ENCODE measurements at places on chromosomes 5 and 9.
A peak's percentile ranks its signal among the peaks of the same experiment; 100 is the strongest.

DNA sequence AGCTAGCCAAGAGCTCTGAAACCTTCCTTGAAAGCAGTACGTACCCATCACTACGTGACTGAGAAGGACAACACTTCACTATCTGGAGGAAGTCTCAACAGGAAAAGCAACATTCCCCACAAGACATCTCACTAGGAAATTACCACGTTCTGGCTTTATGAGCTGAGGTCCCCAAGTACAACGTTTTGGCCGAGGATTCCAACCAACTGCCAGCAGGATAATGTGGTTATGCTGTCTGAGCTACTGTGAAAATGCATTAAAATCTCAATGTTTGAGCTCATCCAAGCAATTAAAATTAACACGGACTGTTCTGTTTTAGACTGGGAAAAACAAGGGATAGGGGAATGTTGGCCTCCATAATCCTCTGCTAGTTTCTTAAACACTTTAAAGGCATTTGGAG, 16.4 kb downstream of the MED27 start:
- no peak overlapping the region for H3K27ac ChIP-seq
- no peak overlapping the region for H3K4me3 ChIP-seq
- no peaks in the 10 kb centered on the region for H3K27me3 ChIP-seq
- no peak for DNase-seq
- peaks cover 1% of the 10 kb centered on the region for H3K4me1 ChIP-seq

GRCh38 chr5:23234197-23234596, 273.2 kb upstream of the PRDM9 start:
- H3K4me1 ChIP-seq = no peaks in the 10 kb centered on the region
- H3K4me3 ChIP-seq = no peak overlapping the region
- H3K36me3 ChIP-seq = no peaks in the 10 kb centered on the region
- H3K27ac ChIP-seq = no peak overlapping the region
- H3K27me3 ChIP-seq = no peaks in the 10 kb centered on the region

- H3K36me3 ChIP-seq = no peaks in the 10 kb centered on the region
- DNase-seq = no peak
- no peaks in the 10 kb centered on the region for H3K4me1 ChIP-seq
- peaks cover 16% of the 10 kb centered on the region for H3K27me3 ChIP-seq
- no peak overlapping the region for H3K4me3 ChIP-seq
Measured at GRCh38 chr5:40871177-40871576, 30.0 kb downstream of the CARD6 start.

GRCh38 chr5:133669472-133669871, 57.1 kb upstream of the FSTL4 start:
- H3K36me3 ChIP-seq = no peaks in the 10 kb centered on the region
- peaks cover 12% of the 10 kb centered on the region for H3K27me3 ChIP-seq
- H3K27ac ChIP-seq = no peak overlapping the region
- DNase-seq = no peak
- no peaks in the 10 kb centered on the region for H3K4me1 ChIP-seq

DNA sequence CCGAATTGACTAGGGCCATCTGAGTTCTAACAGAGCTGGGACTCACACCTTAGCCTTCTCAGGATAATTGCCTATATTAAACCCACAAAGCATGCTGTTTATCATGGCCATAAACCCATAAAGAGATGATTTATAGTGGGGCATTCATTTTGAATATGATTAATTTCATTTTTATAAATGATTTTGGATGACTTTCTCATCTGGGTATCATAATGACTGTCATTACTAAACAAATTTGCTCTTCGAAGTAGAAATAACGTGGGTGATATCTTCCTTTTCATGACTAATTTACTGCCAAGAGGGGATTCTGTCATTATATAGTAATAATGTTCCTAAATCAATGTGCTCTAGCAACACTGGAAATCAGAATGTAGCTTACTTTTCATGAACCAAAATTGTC, 498.2 kb downstream of the CDH12 start:
- H3K4me1 ChIP-seq = no peaks in the 10 kb centered on the region
- DNase-seq = no peak

GRCh38 chr5:181161534-181162175, 14.3 kb downstream of the OR2V2 start:
- H3K27ac ChIP-seq = peak overlapping the region; percentile 89
- peak overlapping the region; percentile 60 for H3K4me3 ChIP-seq
- H3K36me3 ChIP-seq = no peaks in the 10 kb centered on the region
- H3K4me1 ChIP-seq = peaks cover 49% of the 10 kb centered on the region
